ENCODE measurements at places on chromosomes 1 and 21. TPM values are rescaled to one million over a fixed set of nuclear protein-coding genes. Genes with fewer than 3 reads are reported as not detected.
A peak's percentile ranks its signal among the peaks of the same experiment; 100 is the strongest.

DNA sequence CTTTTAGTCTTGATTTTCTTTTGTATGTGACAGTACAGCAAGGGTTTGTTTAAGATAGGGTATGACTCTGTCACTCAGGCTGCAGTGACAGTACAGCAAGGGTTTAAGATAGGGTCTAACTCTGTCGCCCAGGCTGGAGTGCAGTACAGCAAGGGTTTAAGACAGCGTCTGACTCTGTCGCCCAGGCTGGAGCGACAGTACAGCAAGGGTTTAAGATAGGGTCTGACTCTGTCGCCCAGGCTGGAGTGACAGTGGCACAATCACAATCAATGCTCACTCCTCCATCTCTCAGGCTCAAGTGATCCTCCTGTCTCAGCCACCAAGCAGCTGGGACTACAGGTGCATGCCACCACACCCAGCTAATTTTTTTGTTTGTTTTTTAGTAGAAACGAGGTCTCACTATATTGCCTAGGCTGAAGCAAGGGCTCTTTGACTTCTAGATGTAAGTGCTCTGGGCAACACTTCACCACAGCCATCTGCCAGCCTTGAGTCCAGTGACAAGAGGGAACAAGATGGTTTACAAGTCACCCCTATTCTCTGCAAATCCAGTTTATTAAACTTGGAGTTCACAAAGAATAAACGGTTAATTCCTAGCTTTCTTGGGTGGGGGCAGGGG lies 965 bp upstream of the SH2D5 start:
- H3K4me3 ChIP-seq, result peak overlapping the region; percentile 67
- H3K27ac ChIP-seq, result peak overlapping the region; percentile 76
- H3K4me1 ChIP-seq, result peaks cover 14% of the 10 kb centered on the region
- H3K27me3 ChIP-seq, result peaks cover 9% of the 10 kb centered on the region

Gene SPATA17
- total RNA-seq, result 5.7 TPM

DNA sequence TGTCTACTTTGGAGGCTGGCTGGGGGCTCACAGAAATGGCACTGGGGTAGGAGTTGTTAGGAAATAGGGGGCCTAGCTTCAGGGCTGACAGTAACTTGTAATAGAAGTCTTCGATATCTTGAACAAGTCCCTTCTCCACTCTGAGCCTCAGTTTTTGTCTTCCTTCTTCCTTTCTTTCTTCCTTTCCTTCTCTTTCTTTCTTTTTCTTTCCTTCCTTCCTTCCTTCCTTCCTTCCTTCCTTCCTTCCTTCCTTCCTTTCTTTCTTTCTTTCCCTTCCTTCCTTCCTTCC lies 12.9 kb downstream of the BTG2 start:
- no peak for DNase-seq
- H3K27ac ChIP-seq, result peak overlapping the region; percentile 41
- H3K4me3 ChIP-seq, result no peak overlapping the region
- no peaks in the 10 kb centered on the region for H3K36me3 ChIP-seq
- H3K4me1 ChIP-seq, result peaks cover 28% of the 10 kb centered on the region

DNA sequence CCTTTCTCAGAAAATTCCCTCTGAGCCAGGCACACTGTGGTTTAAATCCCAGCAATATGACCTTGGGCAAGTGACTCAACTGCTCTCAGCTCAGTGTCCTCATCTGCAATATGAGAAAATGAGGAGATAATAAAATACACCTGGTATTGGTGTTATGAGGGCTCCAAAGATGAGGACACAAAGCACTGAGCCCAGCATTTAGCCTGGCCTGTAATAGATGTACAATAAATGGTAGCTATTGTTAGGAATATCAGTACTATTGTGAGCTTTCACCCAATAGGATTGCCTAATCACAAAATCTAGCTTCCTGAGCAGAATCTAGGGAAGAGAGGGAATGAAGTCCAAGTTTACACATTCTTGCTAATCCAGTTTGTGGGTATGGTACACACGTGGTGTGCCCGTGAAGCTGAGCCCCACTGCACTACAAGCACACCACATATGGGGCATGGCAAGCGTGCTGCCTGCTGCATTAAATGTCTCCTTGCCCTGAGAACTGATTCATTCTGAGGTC lies 24.3 kb upstream of the SLC30A1 start:
- H3K4me3 ChIP-seq, result no peak overlapping the region
- no peak overlapping the region for H3K27ac ChIP-seq
- H3K4me1 ChIP-seq, result no peaks in the 10 kb centered on the region
- DNase-seq, result no peak
- no peaks in the 10 kb centered on the region for H3K27me3 ChIP-seq

GRCh38 chr21:38525454-38525853 lies 27.2 kb upstream of the ERG start:
- no peaks in the 10 kb centered on the region for H3K36me3 ChIP-seq
- no peak for DNase-seq
- H3K27me3 ChIP-seq, result no peaks in the 10 kb centered on the region
- H3K4me3 ChIP-seq, result no peak overlapping the region

Gene ZSCAN20
- total RNA-seq, result 6.3 TPM

Gene ADCY10
- 0.22 TPM for total RNA-seq

GRCh38 chr1:233496993-233497392 lies 116.9 kb upstream of the KCNK1 start:
- H3K27ac ChIP-seq, result no peak overlapping the region
- H3K4me3 ChIP-seq, result no peak overlapping the region
- H3K36me3 ChIP-seq, result no peaks in the 10 kb centered on the region
- no peaks in the 10 kb centered on the region for H3K4me1 ChIP-seq

Gene TEKT2
- total RNA-seq, result 5.7 TPM

GRCh38 chr1:1906185-1907097 lies 8.6 kb upstream of the CALML6 start:
- DNase-seq, result peak; percentile 94
- H3K27me3 ChIP-seq, result no peaks in the 10 kb centered on the region
- H3K4me3 ChIP-seq, result no peak overlapping the region
- H3K27ac ChIP-seq, result peak overlapping the region; percentile 37

GRCh38 chr1:36089393-36090121 lies 865 bp downstream of the ADPRS start:
- H3K36me3 ChIP-seq, result peaks cover 15% of the 10 kb centered on the region
- no peaks in the 10 kb centered on the region for H3K27me3 ChIP-seq
- peak overlapping the region; percentile 93 for H3K27ac ChIP-seq
- peak overlapping the region; percentile 87 for H3K4me3 ChIP-seq
- no peaks in the 10 kb centered on the region for H3K4me1 ChIP-seq

GRCh38 chr1:37828410-37829074 lies 20.5 kb upstream of the YRDC start:
- H3K36me3 ChIP-seq, result peaks cover 18% of the 10 kb centered on the region
- DNase-seq, result no peak

DNA sequence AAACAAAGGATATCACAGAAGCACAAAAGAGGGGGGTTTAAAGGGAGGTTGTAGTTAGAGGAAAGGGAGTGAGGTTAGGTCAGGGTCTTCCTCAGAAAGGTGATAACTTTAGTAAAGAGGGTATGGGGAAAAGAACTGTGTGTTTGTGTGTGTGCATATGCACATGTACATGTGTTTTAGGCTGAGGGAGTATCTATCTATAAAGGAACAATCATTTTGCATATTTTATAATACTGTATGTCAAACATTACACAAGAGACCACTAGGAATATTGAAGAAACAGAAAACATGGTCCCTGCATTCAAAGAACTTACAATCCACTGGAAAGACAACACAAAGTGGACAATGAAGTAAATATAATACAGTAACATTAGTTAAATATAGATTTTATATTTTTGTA lies 132.2 kb downstream of the ACBD6 start:
- H3K27me3 ChIP-seq, result no peaks in the 10 kb centered on the region
- no peaks in the 10 kb centered on the region for H3K36me3 ChIP-seq
- no peak overlapping the region for H3K4me3 ChIP-seq
- H3K27ac ChIP-seq, result no peak overlapping the region
- DNase-seq, result no peak
- H3K4me1 ChIP-seq, result no peaks in the 10 kb centered on the region

Gene FAM163A
- not detected for total RNA-seq

DNA sequence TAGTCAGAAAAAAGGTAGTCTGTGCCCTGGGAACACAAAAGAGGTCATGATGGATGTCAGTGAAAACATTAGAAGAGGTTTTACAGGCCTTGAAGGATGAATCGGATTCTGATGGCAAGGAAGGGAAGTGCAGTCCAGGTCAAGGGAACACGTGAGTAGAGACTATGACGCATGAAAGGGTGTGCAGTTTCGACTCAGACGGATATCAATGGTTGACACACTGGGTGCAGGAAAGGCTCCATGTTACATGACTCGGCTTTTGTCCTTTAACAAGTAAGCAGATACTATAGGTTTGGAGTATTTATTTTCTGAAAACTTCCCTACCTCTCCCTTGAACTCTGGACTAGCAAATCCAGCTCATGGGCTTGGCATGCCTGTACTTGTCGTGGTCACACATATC lies 55.3 kb downstream of the SEC16B start:
- H3K4me3 ChIP-seq, result no peak overlapping the region
- no peaks in the 10 kb centered on the region for H3K36me3 ChIP-seq
- no peaks in the 10 kb centered on the region for H3K27me3 ChIP-seq
- peaks cover 7% of the 10 kb centered on the region for H3K4me1 ChIP-seq

GRCh38 chr1:201582705-201583442 lies 43.9 kb downstream of the NAV1 start:
- no peak overlapping the region for H3K4me3 ChIP-seq
- no peaks in the 10 kb centered on the region for H3K4me1 ChIP-seq
- no peak overlapping the region for H3K27ac ChIP-seq
- no peak for DNase-seq
- H3K36me3 ChIP-seq, result no peaks in the 10 kb centered on the region
- H3K27me3 ChIP-seq, result no peaks in the 10 kb centered on the region

Gene CAPN8
- total RNA-seq, result 56.1 TPM

Gene NES
- 50.7 TPM for total RNA-seq

DNA sequence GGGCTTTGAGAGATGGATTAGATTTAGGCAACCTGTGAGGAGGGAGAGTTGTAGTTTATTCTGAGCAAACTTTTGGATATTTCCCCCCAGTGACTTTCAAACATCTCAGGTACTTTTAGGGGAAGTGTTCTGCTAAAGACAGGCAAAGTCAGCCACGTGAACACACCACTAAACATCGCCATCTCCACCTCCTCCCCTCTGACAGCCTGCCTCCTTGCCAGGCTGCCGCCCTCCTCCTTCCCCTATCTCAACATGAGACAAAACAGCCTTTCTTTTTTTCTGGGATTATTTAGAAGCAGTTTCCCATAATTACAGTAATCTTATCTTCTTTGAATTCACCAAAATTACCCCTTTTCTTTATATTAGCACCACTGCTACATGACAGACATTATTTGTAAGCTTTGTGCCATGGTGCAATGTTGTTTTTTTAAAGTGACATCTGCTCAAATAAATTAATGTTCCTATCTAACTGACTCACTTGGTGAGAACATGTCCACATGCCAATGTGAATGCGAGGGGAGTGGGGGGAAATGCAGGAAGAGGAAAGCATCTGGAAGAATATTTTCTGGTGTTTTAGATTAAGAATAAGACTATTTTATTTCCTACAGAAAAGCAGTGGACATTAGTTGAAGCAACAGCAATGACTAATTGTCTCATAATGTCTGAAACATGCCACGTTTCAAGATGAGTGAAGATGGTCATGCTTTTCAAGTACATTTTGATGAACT lies 147.8 kb upstream of the ATP1B1 start:
- H3K27ac ChIP-seq, result no peak overlapping the region
- H3K4me1 ChIP-seq, result no peaks in the 10 kb centered on the region
- no peak for DNase-seq
- no peaks in the 10 kb centered on the region for H3K36me3 ChIP-seq

GRCh38 chr1:230242326-230242725 lies 175.3 kb downstream of the GALNT2 start:
- no peak overlapping the region for H3K27ac ChIP-seq
- no peaks in the 10 kb centered on the region for H3K27me3 ChIP-seq
- H3K4me3 ChIP-seq, result no peak overlapping the region
- peaks cover 16% of the 10 kb centered on the region for H3K36me3 ChIP-seq

Gene PRAMEF4
- total RNA-seq, result not detected

DNA sequence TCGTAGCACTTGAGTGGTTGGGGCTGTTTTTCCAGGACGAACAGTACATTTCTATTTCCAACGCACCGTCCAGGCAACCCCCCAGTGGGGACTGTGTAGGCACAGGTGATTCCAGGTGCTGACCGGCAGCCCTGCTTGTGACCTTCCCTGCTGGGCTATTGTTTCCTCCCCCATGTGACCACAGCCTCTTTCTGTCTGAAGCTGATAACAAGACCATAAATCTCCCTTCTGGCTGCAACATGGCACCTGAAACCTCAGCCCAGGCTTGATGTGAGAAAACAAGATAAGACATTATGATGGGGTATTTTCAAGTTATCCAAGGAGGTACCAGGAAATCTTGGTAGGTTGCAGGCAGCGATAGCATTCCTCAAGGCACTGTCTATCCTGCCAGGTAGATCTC lies 48.2 kb downstream of the HLX start:
- H3K27me3 ChIP-seq, result no peaks in the 10 kb centered on the region
- H3K4me3 ChIP-seq, result no peak overlapping the region
- no peak overlapping the region for H3K27ac ChIP-seq
- DNase-seq, result no peak
- no peaks in the 10 kb centered on the region for H3K4me1 ChIP-seq
- H3K36me3 ChIP-seq, result no peaks in the 10 kb centered on the region

- no peaks in the 10 kb centered on the region for H3K36me3 ChIP-seq
- no peaks in the 10 kb centered on the region for H3K27me3 ChIP-seq
- no peak overlapping the region for H3K4me3 ChIP-seq
- no peak for DNase-seq
Measured at GRCh38 chr1:24553931-24554330, 2.0 kb upstream of the NCMAP start.

DNA sequence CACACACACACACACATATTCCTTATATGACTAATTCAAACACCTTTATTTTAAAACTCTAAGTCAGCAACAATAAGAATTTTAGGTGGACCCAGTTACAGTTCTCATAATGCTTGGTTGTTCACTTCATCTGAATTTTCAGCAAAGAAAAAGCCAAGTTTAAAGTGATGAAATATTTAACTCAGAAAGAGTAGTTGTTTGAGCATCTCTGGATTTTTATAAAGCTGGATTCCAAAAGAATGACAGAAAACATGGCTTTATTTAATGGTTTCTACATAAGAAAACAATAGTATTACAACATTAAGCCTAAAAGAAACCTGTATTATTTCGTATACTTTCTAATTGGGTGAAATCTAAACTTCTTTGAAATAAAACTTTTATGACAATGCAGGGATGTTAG lies 54.2 kb upstream of the ADAMTS5 start:
- H3K36me3 ChIP-seq, result no peaks in the 10 kb centered on the region
- H3K27ac ChIP-seq, result no peak overlapping the region
- H3K4me1 ChIP-seq, result no peaks in the 10 kb centered on the region
- no peaks in the 10 kb centered on the region for H3K27me3 ChIP-seq
- no peak overlapping the region for H3K4me3 ChIP-seq

All from kidney (tissue), 22 donors.